ENCODE measurements at places on chromosomes 6 and 20.

DNA sequence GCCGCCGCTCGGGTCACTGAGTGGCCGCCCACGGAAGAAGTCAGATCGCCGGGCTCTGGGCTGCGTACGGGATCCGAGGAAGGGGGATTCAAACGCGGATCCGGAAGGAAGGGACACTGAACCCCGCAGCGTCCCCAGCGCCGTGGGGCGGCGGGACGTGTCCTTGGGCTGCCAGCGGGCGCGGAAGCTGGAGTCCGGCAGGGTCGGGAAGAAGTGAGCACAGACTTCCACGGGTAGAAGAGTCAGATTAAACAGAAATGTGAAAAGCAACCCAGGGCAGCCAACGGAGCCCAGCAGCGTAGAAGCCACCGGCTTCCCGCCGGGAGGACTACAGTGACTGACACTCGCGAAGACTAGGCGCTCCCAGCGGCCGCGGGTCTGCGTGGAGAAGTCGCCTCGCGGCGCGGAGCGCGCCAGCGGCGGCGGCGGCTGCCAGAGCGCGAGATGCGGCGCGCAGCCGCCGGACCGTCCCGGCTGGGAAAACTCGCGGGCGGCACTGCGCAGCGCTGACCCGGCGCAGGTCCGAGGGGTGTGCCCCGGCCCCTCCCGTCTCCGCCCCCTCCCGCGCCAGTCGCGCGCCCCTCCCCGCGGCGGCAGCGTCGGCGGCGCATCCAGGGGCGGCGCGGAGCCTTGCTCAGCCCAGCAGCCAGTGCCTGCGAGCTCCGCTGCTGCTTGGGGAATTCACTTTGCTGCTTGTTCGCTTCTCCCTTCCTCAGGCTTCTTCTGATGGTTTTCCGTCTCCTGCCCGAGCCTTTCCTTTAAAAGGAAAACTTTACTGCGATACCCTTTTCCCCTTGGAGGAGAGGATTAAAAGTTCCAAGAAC, at the start of gene SAMD5:
SAMD5 (plus strand) TSS at position 649 of the 824 bp plus-strand sequence. CDS start 239 bp downstream, outside the sequence.
- DNase-seq = no peak

DNA sequence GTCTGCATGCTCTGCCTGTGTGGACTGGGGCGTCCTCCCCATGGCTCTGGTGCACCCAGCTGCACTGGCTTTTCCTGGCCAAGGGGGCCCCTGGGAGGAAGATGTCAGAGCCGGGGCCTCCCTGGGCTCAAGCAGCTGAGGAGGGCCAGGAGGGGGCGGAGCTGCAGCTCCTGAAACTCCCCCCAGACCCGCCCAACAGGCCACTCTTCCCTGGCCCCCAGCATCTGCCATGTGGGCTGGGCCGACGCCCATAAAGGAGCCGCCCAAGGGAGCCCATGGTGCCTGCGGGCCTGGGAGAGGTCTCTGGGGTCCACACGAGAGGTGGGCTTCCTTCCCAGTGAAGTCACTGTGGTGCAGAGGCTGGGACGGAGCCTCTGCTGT, 4.0 kb downstream of the RBBP8NL start:
- DNase-seq = no peak

- peak; percentile 52 for DNase-seq
Observed at GRCh38 chr20:58447511-58448391, 58.7 kb downstream of the VAPB start.

DNA sequence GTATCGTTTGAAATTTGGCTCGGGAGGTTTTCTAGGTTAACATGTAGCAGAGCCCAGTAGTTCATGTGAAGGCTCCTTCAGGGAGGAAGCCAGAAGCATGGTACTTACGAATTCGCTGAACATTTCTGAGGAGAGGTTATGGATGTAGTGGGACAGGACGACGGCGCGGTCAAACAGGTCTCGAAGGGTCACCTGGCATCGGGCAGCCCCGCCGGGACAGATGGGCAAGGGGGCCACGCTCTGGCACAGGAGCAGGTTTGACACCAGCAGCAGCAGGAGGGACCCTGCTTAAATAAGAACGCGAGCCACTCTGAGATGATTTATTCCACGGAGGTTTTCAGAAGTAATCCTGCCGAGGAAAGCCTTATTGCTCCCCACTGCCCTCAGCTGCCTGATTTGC, 2.5 kb downstream of the PRL start:
- DNase-seq = no peak

DNA sequence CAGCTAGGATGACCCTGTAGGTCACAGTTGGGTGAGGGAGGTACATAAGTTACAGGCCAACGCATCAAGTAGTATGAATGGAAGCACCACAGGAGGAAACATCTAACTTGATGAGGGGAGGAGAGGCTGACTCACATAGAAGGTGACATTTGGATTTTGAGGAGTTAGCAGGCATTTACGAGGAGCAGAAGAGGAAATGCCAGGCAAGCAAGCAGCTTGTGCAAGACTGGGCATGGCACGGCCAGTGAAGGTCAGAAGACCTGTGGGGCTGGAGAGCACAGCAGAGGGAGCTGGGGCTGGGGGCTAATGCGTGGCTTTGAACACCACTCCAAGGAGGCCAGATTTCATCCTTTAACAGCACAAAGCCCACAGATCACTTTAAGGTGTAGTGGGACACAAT, 37.8 kb downstream of the MUC22 start:
- no peak for DNase-seq

DNA sequence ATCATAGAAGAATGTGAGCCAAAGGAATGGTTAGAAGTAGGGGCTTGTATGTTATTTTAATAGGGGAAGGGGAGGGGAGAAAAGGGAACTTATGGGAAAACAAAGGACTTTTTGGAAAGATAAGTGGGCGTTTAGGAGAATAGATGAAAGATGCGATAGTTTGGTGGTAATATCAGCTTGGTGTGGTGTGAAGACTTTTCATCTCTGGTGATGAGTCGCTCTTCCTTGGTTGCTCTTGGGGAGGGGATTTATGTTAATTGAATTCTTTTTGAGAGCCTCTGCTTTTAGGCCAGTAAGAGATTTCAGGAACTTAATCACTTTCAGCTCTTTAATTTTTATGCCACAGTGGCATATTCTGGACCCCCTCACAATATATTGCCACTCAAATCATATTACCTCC, 10.8 kb downstream of the HECA start:
- DNase-seq = no peak

- DNase-seq = no peak
Observed at GRCh38 chr6:123042401-123042800, 46.4 kb downstream of the CLVS2 start.

DNA sequence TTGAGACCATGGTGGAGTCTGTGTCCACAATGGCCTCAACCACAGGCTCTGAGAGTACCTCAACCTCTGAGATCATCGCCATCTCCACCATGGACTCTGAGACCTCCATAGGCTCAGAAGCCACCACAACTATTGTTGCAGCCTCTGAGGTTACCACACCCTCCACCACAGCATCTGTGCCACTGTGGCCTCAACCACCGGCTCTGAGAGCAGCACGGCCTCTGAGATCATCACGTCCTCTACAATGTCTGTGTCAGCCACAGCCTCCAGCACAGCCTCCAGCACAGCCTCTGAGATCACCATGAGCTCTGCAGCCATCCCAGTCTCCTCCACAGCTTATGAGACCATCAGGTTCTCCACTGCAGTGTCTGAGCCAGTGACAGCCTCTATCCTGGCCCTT, 19.4 kb upstream of the MUC21 start:
- DNase-seq = peak; percentile 31

DNA sequence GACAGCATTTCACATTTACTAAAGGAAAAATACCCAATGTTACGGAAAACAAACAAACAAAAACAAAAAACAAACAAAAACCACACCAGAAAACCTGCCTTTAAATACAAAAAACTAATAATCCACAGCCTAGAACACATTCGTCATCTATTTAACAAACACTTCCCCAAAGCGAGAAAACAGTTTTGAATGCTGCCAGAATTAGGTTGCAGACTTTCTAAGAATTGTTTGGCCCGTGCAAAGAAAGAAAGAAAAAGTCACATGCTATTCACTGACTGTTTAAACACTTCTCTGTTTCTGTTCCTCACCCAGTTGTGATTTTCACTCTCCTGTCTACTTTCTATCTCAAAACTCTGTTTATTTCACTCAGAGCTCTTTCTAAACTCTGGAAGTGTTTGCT, 52.5 kb downstream of the BCAS1 start:
- DNase-seq = no peak
